ENCODE measurements at places on chromosomes 3 and 15.

GRCh38 chr3:107657971-107658370 lies 135.2 kb downstream of the BBX start:
- no peak for DNase-seq

- DNase-seq, result no peak
These were observed 109.1 kb downstream of the PPP2R3A start for GRCh38 chr3:136074546-136075170.

GRCh38 chr3:78670746-78671145 lies 1097.1 kb downstream of the ROBO1 start:
- DNase-seq, result no peak

DNA sequence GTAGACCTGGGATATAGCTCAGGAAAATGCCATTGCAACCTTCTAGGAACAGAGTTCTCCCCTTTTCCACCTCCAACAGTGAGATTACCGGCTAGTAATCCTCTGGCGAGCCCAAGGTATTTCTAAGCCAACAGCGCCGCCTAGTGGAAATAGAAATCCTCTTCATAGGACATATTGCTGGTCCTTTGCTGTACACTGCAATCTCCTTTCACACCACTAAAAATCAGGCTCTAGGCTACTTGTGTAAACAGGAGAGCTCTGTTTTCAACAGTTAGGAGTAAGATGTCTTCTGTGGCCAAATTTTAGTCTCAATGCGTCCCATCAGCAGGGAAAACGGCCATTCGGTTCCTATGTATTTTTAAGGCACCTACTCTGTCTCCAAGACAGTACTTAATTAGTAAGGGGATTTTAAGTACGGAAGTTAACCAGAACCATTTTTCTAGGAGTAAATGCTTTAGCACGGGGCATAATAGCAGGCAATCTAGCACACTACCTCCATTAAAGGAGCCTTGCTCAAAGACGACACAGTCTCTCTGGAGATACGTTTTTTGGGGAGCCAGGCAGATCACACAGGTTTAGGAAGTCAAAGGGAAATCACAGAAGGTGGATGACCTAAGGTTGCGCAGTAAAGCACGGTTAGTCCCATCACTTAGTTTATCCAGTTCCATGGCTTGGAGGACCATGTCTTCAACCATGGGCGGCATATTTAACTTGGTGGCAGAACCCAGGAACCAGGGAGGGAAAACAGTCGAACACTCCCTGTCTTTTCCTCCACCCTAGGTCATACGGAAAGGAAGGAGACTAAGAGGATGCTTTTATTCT lies 43.8 kb downstream of the NCEH1 start:
- DNase-seq, result peak; percentile 76

DNA sequence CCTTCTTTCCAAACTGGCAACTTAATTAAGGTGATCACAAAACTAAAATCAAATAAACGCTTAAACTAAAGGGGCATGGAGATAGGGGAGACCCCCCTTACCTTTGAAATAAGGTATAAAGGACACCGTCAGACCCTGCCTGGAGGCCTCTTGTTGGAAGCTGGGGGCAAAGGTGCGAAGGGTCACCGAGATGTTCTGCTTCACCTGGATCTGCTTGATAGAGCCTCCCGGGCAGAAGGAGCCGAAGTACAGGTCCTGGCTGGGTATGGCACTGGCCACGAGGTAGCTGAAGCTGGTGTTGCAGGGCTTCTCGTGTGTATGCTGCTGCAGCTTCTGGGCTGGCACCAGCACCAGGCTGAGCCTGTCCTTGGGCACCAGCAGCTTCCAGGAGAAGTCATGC lies 53.0 kb downstream of the CDCP1 start:
- no peak for DNase-seq

DNA sequence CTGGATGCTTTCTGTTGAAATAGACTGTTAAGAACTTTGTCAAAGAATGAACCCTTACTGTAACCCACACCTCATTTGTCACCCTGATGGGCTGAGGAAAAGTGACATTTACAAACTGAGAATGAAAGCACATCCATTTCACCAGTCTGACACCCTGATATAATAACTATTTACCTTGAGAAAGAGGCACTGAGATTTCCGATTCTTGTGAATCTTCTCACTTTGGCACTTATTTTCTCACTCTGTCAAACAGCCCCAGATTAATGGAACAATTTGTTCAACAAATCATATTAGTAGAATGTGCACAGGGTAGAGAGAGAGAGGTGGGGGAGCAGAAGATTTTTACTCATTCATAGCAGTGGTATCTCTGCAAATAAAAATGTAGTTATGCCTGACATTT lies 606.9 kb downstream of the MCTP2 start:
- no peak for DNase-seq

- DNase-seq, result no peak
These were observed 765.9 kb downstream of the NR2F2 start for GRCh38 chr15:97096303-97096835.

- no peak for DNase-seq
These were observed 23.5 kb downstream of the DTWD1 start for GRCh38 chr15:49644364-49644794.

DNA sequence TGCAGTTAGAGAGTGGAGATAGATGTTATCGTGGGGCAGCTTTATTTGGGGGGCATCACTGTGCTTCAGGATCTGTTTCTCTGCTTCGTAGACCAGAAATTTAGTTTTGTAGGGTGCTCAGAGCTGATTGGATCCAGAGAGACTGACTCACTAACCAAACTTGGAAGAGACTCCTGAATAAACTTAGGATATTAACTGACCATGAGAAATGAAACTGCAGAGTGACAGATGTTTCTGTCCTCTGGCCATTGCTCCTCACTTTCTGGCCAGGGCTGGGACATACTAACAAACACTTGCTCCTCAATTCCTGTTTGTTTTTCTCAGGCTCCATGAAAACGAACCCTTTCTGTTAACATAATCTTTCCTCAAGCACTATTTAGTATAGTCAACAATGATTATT lies 4.3 kb downstream of the ZNF592 start:
- DNase-seq, result no peak

GRCh38 chr3:134395103-134395502 lies 20.9 kb upstream of the AMOTL2 start:
- no peak for DNase-seq

GRCh38 chr3:168272343-168272985 lies 176.7 kb upstream of the GOLIM4 start:
- DNase-seq, result no peak

- DNase-seq, result no peak
These were observed 164.5 kb downstream of the PTPRG start for GRCh38 chr3:61725851-61726333.

DNA sequence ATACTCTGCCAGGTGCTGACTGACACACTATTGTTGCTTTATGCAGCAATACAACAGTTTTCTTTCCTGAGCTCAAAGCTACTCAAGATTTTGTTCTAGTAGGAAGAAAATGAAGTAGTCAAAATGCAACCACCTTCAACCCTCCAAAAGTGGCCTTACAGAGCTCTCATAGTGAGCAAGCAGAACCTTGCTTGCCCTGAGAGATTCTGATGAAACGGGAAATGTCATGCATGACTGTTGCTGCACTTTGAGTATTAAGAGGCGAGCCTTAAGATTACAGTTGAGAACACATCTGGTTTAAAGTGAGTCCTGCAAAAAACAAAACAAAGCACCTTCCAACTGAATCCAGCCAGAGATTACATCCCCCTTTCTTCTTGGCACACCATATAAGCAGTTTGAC lies 29.7 kb downstream of the MINDY4B start:
- DNase-seq, result no peak

DNA sequence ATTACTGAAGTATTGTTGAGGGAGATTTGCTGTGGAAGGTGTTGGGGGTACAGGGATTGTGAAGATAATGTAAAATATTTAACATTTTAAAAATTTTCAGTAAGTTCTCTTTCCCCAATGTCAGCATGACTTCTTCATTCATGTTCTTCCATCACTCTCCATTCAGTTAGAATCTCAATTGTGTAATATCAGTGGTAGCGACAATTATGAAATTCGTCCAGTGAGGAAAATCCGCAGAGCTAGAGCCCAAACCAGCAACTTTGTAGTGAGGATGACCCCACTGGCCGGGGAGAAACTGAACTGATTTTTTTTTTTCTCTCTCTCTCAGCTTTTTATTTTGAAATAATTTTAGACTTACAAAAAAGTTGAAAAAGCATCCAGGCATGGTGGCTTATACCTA lies 171.7 kb downstream of the PGPEP1L start:
- DNase-seq, result no peak

DNA sequence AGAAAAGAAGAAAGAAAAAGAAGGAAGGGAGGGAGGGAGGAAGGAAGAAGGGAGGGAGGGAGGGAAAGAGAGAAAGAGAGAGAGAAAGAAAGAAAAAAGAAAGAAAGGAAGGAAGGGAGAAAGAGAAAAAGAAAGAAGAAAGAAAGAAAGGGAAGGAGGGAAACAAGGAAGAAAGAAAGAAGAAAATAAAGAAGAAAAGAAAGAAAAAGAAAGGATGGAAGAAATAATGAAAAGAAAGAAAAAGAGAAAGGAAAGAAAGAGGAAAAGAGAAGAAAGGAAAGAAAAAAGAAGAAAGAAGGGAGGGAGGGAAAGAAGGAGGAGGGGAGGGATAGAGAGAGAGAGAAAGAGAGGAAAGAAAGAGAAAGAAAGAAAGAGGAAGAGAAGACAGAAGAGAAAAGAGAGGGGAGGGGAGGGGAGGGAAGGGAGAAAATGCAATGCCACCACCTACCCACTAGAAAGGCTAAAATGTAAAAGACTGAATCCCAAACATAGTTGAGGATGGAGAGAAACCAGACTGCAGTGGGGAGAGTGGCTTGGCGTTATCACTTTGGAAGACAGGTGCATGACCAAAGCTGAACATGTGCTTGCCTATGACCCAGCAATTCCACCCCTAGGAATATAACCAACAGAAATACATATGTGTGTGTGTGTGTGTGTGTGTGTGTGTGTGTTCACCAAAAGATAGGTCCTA lies 66.9 kb upstream of the KLF13 start:
- no peak for DNase-seq

GRCh38 chr3:194323785-194324735 lies 27.1 kb downstream of the CPN2 start:
- no peak for DNase-seq

DNA sequence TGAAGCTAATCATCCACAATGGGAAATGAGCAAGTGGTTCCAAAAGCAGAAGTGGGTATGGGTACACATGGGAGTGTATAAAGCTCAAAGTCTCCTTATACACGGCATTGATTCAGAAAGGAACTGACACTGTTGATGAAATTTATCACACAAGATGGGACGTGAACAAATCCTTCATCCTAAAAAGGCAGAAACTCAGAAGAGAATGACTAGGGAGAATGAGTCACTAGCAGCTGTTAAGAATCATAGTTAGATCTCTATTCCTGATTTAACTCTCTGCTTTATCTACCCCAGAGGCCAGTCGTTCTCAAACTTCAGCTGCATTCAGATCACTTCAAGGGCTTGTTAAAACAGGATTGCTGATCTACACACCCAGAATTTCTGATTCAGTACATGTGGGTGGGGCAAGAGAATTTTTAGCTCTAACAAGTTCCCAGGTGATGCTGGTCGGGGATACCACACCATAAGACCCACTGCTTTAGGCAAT lies 97.7 kb upstream of the PHLDB2 start:
- no peak for DNase-seq

DNA sequence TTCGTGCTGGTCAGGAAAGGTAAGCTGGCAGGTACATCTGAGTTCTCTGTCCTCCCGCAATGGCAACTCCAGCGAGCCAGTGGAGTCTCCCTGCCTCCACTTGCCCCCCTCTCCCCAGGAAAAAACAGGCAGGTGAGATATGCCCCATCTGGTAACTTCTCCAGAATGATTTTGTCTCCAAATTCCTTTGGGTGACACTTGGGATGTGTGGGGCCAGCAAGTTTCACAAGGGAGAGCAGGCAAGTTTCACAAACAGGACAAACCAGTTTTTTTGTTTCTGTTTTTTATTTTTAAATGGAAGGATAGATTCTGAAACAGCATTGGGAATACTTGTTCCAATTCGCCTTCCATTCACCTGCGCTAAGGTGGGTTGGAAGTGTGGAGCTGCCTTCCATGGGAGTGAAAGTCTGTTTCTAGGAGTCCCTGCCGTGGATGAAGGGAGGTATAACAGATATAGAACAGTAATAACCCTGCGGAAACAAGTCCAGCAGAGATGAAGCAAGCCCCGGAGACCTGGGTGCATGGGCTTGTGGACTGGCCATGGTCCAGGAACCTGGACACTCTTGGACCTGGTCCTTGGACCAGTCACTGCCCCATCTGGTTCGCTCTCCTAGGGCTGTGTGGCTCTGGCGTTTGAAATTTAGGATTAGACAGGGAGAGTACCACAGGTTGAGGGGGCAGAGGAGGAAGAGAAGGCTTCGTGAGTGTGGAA lies 22.9 kb upstream of the KIF23 start:
- no peak for DNase-seq

DNA sequence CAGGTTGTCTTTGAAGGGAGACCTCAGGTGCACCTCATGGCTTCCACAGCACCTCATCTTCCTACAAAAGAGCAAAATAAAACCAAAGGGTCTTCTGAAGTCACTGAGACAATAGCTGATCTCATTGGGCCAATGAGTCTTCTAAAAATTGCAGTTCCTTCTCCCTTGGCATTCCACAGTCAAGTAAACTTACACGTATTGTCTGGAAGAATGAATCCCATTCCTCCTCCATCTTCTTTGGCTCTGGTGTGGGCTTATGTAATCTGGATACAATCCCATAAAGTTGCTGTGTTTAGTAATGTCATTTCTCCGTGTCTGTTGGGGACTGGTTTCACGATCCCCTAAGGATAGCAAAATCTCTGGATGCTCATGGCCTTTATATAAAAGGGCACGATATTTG lies 85.5 kb upstream of the CGNL1 start:
- no peak for DNase-seq

DNA sequence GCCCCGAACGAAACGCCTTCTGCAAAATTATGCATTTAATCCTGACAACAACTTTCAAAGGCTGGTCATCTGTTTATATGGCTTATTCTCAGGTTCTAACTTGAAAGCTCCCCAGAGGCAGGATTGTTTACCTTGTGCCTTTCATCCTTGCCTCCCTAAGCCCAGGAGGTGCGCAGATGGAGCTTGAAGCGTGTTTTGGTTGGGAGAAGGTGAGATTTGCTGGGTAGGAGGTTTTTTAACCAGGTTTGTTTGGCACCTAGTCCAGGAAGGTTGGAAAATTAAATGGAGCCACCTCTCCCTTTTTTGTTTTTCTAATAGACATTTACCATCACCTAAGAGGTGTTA lies 675 bp downstream of the TSEN2 start:
- no peak for DNase-seq

DNA sequence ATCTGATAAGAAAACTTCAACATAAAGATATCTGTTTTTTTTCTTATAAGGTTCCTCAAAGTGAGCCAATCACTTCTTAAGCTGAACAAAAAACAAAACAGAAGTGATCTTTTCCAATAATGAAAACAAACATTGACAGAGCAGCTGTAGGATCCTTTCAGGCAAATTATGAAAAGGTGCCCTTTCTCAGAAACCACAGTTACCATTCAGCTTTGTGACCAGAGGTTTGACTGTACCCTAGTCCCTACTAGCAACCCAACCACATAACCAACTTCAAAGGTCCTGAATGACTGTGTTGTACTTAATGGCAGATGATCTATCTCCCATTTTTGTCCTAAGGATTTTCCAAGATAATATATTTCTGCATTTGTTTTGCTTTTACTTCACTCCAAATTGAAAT lies 39.4 kb upstream of the CCR2 start:
- DNase-seq, result no peak
